Panc1 (cell line): ENCODE measurements at places on chromosomes 6 and 20. TPM values are rescaled to one million over a fixed set of nuclear protein-coding genes. Genes with fewer than 3 reads are reported as not detected.

Gene RIMS4
- 4.0 TPM for total RNA-seq

Gene LY86
- not detected for total RNA-seq

Gene PTCRA
- not detected for total RNA-seq

Gene OPRM1
- not detected for total RNA-seq

Gene SOX4
- total RNA-seq: 71.9 TPM

Gene FAM83C
- total RNA-seq: not detected

Gene BMP6
- total RNA-seq: 13.6 TPM

Gene EYS
- not detected for total RNA-seq

Gene ITCH
- 63.9 TPM for total RNA-seq

Gene PAX1
- total RNA-seq: not detected

Gene GCLC
- total RNA-seq: 37.2 TPM

Gene SLC17A3
- not detected for total RNA-seq

Gene HLA-G
- total RNA-seq: 0.62 TPM

Gene ZNF831
- total RNA-seq: 0.03 TPM

Gene OTOR
- total RNA-seq: not detected

Gene CNBD2
- total RNA-seq: 3.7 TPM

Gene SRMS
- total RNA-seq: not detected

Gene LRRN4
- 0.57 TPM for total RNA-seq

Gene LY6G6F
- total RNA-seq: not detected

Gene TRAPPC3L
- total RNA-seq: not detected

Gene PHACTR3
- total RNA-seq: 0.10 TPM

Gene TRIM26
- 44.8 TPM for total RNA-seq

Gene SLC24A3
- not detected for total RNA-seq

Gene SLC26A8
- not detected for total RNA-seq

Gene TMEM244
- not detected for total RNA-seq

Gene TAPBP
- total RNA-seq: 246 TPM

Gene TGM2
- total RNA-seq: 113 TPM

Gene FHL5
- not detected for total RNA-seq

Gene TFAP2D
- total RNA-seq: not detected

Gene HCRTR2
- not detected for total RNA-seq

Gene USP49
- total RNA-seq: 5.4 TPM

Gene HCK
- 0.98 TPM for total RNA-seq

Gene SLC17A5
- 20.6 TPM for total RNA-seq

Gene PPP1R14C
- total RNA-seq: not detected

Gene PPP1R3D
- 7.9 TPM for total RNA-seq

Gene CTCFL
- total RNA-seq: 0.05 TPM

Gene NEDD9
- total RNA-seq: 0.28 TPM

Gene MAFB
- 0.28 TPM for total RNA-seq

Gene TFAP2A
- total RNA-seq: 83.9 TPM

Gene SLC22A7
- total RNA-seq: not detected

Gene TSBP1
- total RNA-seq: not detected

Gene CEP85L
- total RNA-seq: 6.7 TPM

Gene DNPH1
- total RNA-seq: 67.3 TPM

Gene ATF6B
- 127 TPM for total RNA-seq

Gene EXOC2
- 30.5 TPM for total RNA-seq

Gene PTGIS
- total RNA-seq: 4.4 TPM

Gene NOTCH4
- total RNA-seq: 2.0 TPM
